ENCODE measurements at places on chromosomes 5 and 9.

GRCh38 chr5:6784481-6784880, 71.2 kb downstream of the TENT4A start:
- no peak for DNase-seq

- DNase-seq: no peak
These were observed 289.4 kb upstream of the DAB2 start for GRCh38 chr5:39714036-39714698.

- no peak for DNase-seq
These were observed 33.1 kb downstream of the CNTRL start for GRCh38 chr9:121107881-121108280.

DNA sequence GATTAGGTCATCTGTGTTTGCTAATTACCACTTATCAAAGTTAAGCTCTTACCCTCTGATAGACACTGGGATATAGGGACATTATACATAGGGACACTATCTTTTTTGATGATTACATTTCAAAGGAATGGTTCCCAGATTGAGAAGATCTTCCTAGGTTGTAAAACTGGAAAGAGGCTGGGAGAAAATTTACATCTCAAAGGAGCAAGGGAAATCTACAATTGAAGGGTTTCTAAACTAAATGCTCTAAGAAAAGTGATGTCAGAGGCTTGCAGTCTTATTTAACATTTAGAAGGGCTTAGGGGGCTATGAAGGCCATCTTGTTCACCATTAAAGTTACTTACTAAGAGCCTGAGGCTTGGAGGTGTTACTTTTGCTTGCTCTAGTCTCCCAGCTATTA, 242.8 kb downstream of the PRR16 start:
- no peak for DNase-seq

GRCh38 chr5:73909474-73909873, 283.5 kb downstream of the ARHGEF28 start:
- no peak for DNase-seq

GRCh38 chr5:36844305-36844704, 32.3 kb upstream of the NIPBL start:
- no peak for DNase-seq

DNA sequence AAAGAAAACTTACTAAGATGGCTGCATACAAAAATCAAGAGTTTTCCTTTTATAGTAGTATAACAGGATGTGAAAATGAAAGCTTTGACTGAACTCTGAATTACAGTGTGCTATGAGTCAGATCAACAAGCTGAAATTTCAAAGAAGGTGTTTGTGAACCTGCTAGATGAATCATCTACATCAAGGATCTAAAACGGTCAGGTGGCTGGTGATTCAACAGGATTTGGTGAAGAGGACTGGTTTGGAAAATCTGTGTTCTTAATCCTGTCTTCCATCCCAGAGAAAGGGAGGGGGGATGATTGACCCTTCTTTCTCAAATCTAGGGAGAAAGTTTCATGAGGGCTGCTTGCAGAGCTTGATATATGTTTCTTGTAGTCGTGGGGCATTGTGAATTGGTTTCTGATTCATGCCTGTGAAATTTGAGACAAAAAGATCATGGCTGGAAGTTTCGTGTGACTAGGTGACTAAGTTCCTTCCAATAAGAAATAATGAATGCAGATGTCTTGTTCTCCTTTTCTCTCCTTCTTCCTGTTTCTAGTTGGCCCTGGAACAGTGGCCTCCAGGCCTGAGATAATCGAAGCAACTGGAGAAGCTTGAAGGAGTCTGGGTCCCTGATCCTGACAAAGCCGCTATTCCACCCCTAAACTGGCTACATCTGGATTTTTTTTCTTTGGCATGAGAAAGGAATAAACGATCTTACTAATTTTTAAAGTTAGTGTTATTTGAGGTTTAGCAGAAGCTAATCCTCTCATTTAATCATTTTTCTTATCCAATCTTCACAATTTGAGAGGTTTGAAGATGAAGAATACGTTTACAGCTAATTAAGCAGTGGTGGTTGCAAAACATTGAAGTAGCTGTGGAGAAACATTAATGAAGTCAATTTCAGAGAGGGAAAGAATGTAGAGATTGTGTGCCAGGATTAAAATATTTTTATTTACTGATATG, 67.2 kb downstream of the MRPS30 start:
- DNase-seq: no peak

GRCh38 chr5:158278216-158278925, 419.4 kb upstream of the CLINT1 start:
- no peak for DNase-seq

DNA sequence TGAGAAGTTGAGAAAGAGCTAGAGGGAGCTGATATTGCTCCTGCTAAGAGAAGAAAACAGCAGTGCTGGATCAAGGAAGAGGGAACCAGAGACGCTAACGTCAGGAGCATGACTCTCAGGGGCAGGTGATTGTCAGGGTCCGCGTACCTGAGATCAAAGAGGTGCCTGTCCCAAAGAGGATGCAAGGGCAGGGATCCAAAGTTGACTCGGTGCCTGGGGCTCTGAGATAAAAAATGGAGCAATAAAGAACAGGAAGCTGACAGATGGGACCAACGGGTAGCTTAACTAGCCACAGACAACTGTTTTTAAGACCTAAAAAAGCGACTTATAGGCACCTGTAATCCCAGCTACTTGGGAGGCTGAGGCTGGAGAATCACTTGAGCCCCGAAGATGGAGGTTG, 517.8 kb downstream of the IRX1 start:
- DNase-seq: no peak

DNA sequence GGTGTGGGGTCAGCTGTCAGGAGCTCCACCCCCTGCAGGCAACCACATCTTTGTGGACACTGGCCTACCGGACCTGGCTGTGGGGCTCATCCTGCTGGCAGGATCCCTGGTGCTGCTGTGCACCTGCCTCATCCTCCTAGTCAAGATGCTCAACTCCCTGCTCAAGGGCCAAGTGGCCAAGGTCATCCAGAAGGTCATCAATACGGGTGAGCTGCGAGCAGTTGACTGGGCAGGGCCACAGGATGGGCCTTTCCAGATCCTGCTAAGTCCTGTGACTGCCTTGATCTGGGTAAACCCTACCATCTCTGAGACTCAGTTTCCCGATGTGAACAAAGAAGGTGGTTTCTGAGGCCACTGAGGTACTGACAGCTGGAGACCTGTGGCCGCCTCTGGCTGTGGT, 6.5 kb downstream of the PFN3 start:
- no peak for DNase-seq

- DNase-seq: no peak
These were observed 2.6 kb downstream of the UBTD2 start for GRCh38 chr5:172280929-172281328.

GRCh38 chr9:15329539-15330109, 22.6 kb upstream of the TTC39B start:
- DNase-seq: no peak

GRCh38 chr5:128358826-128359225, 179.2 kb downstream of the FBN2 start:
- no peak for DNase-seq

DNA sequence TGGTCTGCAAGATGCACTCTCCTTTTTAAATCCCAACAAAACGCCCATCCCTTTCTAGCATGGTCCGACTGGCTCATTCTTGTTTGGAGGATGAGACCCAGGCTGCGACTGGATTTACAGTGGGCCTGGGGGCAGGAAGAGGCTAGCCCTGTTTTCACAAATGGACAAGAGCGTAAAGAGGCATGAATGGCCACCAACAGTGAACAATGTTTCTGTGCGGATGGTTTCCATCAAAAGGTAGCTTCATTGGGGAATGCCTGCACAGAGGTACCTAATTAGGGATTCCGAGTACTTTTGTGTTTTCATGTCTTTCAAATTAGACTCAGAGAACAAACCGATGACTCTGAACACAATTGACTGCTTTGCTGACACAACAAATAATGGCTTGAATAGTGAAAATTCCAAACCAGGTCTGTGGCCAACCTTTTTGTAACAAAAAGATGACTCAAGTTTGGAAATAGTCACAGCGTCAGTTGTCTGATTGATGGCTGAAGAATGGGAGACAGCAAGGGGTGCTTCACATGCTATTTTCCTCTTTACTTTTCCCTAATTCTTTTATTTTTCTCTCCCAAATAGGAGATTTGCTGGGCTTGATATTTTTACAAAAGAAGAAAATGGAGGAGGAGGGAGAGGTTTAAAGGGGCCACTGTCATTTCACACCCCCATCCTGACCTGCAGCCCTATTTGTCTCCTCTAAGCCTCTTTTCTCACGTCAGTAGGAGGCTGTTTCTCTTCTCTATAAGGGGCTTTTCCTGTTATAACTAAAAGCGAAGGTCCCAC, 208.1 kb upstream of the S1PR3 start:
- no peak for DNase-seq

DNA sequence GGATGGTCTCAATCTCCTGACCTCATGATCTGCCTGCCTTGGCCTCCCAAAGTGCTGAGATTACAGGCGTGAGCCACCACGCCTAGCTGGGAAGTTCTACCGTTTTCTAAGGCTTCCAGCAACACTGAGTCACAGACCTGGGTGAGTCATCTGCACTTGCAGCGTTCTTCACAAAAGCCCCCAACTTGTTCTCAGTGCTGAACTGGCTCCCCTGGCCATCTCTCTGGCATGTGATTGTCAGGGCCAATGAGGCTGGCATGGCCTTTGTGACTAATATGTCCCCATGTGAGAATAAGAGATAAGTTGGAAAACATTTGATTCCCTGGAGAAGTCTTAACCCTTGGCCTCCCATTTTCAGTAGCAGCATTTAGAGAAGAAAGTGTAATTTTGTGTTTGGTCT, 124.4 kb downstream of the WDR41 start:
- no peak for DNase-seq

DNA sequence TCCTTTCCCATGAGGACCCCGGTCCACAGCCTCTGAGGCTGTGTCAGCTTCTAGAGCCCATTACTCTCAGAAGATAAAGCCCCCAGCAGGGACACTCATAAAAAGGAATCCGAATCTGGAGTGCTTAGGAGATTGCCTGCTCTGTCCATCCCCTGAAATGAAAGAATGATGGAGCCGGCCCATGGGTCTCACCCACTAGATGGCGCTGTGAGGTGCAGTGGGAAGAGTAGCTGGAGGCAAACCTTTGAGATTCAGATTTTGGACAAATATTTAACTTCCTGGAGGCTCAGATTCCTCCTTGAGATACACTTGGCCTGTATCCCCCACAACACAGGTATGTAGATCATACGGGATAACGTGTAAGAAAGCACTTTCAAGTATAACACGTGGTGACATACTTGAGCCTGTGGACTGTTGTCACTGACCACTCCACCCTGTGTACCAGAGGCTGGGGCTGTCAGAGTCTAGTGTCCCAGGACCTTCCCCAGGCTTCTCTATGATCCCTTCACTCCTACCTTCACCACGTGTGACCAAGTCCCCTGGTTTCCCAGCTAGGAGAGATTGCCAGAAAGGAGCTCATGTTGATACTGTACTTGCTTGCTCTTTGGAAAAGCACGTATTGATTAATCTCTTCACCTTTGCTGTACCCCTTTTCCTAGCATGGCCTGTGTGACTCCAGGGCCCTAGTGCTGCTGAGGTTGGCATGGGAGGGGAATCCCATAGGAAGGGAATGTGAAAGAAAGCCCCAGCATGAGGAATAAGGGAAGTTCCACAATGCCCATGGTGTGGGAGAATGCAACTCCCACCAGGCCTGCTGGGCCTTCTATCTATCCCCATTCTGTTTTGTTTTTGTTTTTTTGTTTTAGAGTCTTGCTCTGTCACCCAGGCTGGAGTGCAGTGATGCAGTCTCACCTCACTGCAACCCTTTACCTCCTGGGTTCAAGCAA, 32.1 kb downstream of the TRMO start:
- DNase-seq: no peak

DNA sequence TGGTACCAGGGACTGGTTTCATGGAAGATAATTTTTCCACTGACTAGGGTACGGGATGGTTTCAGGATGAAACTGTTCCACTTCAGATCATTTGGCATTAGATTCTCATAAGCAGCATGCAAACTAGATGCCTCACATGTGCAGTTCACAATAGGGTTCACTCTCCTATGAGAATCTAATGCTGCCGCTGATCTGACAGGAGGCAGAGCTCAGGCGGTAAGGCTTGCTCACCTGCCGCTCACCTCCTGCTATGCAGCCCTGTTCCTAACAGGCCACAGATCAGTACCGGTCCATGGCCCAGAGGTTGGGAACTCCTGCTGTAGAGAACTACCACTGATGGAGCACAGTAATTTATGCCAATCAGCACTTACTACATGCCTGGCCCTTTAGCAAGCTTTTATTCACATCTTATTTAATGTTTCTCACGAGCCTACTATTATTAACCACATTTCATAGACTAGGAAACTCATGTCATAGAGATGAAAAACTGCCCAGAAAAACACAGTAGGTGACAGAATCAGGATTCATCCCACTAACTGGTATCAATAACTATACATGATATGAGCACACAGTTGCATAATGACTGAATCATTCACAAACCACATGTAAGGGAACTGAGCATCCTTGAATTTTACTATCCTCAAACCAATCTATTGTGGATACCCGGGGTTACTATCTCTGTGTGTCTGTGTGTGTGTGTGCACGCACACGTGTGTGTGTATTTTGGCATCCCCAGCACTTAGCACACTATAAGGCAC, 46.5 kb downstream of the SVEP1 start:
- DNase-seq: no peak

- DNase-seq: no peak
These were observed 265.5 kb downstream of the GRIA1 start for GRCh38 chr5:153755913-153756500.

- DNase-seq: no peak
These were observed 14.6 kb downstream of the USP20 start for GRCh38 chr9:129849901-129850300.

- DNase-seq: no peak
These were observed 6.9 kb upstream of the UCK1 start for GRCh38 chr9:131537946-131538345.

DNA sequence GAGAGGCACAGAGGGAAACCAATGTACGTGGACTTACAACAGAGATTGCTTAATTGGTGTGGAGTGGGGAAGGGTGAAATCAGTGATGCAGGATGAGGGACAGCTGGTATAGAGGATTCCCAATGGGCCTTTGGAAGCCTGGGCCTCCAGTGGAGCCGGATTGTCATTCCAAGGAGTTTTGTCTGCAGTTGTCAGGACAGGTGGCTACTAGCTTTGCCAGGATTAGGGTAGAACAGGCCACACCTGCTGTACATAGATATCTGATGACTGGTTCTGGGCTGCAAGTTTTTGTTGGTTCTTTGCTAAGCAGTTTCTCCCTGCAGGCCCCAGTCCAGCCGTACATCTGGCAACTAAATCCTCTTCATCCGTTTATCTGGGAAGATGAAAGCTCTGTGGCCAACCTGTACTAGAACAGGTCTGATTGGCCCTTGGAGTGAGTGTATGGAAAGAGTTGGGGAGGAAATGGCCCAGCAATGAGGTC, 4.2 kb downstream of the SKP2 start:
- DNase-seq: no peak

GRCh38 chr5:34026089-34026761, 16.8 kb downstream of the C1QTNF3 start:
- no peak for DNase-seq

DNA sequence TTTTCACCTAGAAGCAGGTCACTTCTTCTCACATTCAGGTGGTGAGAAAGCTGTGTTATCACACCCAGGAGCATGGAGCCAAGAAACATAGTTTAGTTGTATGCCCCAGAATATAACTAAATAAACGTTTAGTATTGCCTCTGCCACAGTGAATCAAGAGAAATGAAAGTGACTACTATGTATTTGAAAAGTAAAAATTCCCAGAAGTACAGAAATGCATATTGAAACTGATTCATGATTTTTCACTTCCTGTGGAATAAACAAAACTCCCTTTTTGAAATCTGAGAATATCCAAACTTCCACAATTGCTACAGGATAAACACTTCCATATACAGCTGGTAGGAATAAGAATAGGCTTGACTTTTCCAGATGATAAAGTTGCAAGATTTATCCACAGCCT, 15.3 kb upstream of the NINJ1 start:
- no peak for DNase-seq

Measured in cortex of kidney (tissue), 1 donor.